ENCODE measurements at places on chromosomes 13 and 19. TPM values are rescaled to one million over a fixed set of nuclear protein-coding genes. Genes with fewer than 3 reads are reported as not detected.

The ELANE gene
- total RNA-seq = not detected

The OR7D2 gene
- total RNA-seq = not detected

The ZNF563 gene
- 0.71 TPM for total RNA-seq

The ZNF264 gene
- total RNA-seq = 10.7 TPM

The ADGRE1 gene
- total RNA-seq = not detected

The KISS1R gene
- total RNA-seq = 0.18 TPM

The SMAD9 gene
- total RNA-seq = 4.6 TPM

The PDE4A gene
- 5.8 TPM for total RNA-seq

The RNF17 gene
- total RNA-seq = not detected

The MYPOP gene
- total RNA-seq = 0.53 TPM

The ABHD13 gene
- total RNA-seq = 4.6 TPM

The ZNF439 gene
- 1.4 TPM for total RNA-seq

The PSG2 gene
- 0.29 TPM for total RNA-seq

The HPN gene
- not detected for total RNA-seq

The VSTM2B gene
- total RNA-seq = not detected

The EFNA2 gene
- not detected for total RNA-seq

The APOC4 gene
- not detected for total RNA-seq

The WDR87 gene
- total RNA-seq = not detected

The CCDC8 gene
- total RNA-seq = 22.2 TPM

The PNMA8A gene
- total RNA-seq = 3.4 TPM

The MYO9B gene
- total RNA-seq = 66.0 TPM

The SBSN gene
- total RNA-seq = 1.4 TPM

The DACT3 gene
- total RNA-seq = 4.0 TPM

The CCDC169 gene
- total RNA-seq = 6.2 TPM

Measured in myometrial cell (primary cell).